Esophagus mucosa (tissue), 1 donor: ENCODE measurements at places on chromosomes 12 and 14. TPM values are rescaled to one million over a fixed set of nuclear protein-coding genes. Genes with fewer than 3 reads are reported as not detected.

Gene TCL1A
- 0.40 TPM for total RNA-seq

Gene SPIC
- 0.16 TPM for total RNA-seq

Gene KRT77
- not detected for total RNA-seq

Gene CCDC38
- total RNA-seq = not detected

Gene RBMS2
- 11.3 TPM for total RNA-seq

Gene STON2
- total RNA-seq = 54.0 TPM

Gene CS
- total RNA-seq = 215 TPM

Gene LRRC43
- 0.12 TPM for total RNA-seq

Gene KRT78
- total RNA-seq = 291 TPM

Gene KRT75
- 0.84 TPM for total RNA-seq

Gene SINHCAF
- total RNA-seq = 46.6 TPM

DNA sequence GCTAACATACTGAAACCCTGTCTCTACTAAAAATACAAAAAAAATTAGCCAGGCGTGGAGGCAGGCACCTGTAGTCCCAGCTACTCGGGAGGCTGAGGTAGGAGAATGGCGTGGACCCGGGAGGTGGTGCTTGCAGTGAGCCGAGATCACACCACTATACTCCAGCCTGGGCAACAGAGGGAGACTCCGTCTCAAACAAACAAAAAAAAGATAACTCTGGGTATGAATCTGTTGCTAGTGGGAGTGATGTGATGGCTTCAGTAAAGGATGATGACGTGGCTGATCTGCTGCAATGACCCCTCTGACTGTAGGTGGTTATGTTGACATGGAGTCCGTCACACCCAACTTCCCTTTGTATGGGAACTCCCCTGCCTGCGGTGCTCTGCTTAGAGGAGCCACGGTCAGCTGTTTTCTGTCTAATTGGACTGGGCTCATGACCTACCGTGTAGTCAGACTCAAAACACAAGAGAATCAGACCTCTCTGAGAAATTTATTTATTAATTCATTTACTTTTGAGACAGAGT is 59.1 kb upstream of the MED13L start:
- peak; percentile 71 for ATAC-seq

DNA sequence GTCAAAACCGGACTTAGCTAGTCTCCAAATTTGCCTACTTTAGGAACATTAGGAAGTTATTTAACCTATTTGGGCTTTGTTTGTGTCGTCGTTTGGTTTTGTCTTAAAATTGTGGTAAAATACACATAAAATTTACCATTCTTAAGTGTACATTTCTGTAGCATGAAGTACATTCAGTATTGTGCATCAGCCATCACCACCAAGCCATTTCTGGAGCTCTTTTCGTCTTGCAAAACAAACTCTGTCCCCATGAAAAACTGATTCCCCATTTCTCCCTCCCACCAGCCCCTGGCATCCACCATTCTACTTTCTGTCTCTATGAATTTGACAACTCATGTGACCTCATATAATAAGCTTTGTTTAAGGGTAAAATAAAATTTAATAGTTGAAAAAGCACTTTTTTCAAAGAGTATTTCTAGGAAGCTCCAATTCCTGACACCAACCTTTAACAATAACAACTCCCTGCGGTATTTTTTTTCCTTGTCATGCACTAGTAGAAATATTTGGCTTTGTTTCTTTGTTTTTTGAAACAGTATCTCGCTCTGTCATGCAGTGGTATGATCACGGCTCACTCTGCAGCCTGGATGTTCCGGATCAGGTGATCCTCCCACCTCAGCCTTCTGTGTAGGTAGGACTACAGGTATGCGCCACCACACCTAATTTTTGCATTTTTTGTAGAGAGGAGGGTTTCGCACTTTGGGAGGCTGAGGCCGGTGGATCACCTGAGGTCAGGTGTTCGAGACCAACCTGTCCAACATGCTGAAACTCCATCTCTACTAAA is 3.6 kb upstream of the UBC start:
- peak; percentile 55 for ATAC-seq

- ATAC-seq = no peak
These were observed 6.0 kb downstream of the TEDC1 start for GRCh38 chr14:105496831-105497591.

- ATAC-seq = no peak
These were observed 53.1 kb upstream of the GNG2 start for GRCh38 chr14:51807356-51807755.

- ATAC-seq = peak; percentile 85
These were observed 195.8 kb downstream of the SLC25A21 start for GRCh38 chr14:36976571-36977023.

DNA sequence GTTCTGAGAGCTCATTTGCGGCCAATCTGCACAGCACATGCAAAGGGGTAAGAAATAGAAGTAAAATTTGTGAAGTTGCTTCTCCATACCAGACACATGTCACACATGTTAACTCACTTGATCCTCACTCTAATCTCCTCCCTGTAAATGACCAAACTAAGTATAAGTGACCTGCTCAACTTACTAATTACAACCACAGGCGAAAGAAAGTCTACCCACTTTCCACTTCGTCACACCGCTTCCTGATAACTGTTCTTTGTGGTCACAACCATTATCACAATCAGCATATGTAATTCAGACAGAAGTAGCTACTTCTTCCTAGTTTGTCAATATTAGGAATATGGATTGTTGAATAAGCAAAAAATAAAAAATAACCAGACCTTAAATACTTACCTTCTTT is 293.7 kb upstream of the CLEC14A start:
- no peak for ATAC-seq

DNA sequence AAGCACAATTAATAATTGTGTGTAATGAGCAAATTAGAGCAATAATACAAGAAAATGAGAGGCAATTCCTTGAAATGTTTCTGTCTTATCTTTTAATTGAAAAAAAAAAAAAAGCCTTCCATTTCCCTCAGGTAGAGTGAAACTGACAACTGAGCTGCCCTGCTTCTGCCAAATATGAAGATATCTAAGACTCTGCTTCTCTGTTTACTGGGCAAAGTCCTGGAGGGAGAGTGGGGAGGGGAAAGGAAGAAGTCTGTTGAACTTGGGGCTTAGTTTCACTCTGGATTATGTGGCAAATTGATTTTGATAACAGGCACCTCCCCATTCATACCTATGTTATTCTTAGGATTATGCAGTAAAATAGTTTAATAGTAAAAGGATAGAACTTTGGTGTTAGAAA is 364.9 kb downstream of the NRXN3 start:
- no peak for ATAC-seq

- ATAC-seq = no peak
These were observed 185.8 kb downstream of the CAPZA3 start for GRCh38 chr12:18923721-18924120.

- ATAC-seq = peak; percentile 26
These were observed 38.3 kb downstream of the NTF3 start for GRCh38 chr12:5470221-5470620.

GRCh38 chr12:55970775-55971174 is 3.1 kb upstream of the RAB5B start:
- no peak for ATAC-seq

GRCh38 chr14:51552768-51553404 is 98.8 kb upstream of the FRMD6 start:
- peak; percentile 61 for ATAC-seq

DNA sequence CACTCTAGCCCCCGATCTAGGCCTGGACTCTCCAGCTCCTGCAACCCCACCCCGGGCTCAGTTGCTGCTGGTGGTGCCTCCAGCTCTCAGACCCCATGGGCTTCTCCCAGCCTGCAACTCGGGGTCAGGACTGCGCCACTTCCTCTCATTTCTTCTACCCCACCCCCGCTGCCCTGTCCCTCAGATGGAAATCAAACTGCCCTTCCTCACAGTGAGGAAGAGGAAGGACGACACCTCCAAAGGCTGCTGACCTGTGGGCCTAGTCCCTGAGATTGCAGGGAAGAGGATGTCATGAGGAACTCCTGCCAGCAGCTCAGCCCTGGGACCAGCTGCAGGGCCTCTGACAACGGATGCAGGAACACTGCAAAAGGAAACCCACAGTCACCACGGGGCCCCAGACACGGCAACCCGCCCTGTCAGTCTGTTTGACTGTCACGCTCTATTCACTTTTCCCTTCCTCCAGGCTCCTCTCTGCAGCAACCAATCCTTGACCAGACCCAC is 29.3 kb upstream of the PNMA1 start:
- ATAC-seq = no peak

DNA sequence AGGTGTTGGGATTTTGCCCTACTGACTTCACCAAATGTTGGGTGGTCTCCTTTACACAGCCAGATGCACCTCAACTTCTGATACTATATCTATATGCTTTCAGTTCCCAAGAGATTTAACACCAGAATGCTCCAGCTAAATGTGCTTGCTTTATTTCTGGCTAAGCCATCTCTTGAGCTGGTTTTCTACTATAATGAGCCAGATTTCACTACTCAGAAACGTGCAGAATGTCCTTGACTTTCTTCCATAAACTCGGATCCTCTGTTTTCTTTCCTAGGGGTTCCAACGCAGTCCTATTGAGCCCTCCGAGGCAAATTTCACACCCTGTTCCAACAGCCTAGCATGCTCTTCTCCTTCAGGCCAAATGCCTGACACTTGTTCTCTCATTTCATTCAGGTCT is 200.3 kb downstream of the DPY19L2 start:
- no peak for ATAC-seq

DNA sequence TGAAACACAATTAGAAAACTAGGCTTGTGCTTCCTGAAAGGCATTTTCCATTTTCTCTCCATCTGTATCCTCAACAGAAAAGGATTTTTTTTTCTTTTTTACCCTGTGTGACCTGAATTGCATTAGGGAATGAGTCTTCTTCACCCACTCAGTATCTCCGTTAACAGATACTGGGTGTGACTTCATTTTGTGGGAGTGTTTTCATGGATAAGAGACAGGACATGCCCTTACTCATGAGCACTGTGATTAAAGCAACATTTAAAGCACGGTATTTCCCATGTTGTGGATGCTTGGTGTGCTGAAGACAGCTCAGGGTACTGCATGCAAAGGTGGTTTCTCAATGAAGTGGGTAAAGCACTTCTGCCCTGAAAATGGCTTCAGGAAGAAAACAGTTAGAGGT is 1397.3 kb upstream of the TMEM132C start:
- ATAC-seq = no peak

DNA sequence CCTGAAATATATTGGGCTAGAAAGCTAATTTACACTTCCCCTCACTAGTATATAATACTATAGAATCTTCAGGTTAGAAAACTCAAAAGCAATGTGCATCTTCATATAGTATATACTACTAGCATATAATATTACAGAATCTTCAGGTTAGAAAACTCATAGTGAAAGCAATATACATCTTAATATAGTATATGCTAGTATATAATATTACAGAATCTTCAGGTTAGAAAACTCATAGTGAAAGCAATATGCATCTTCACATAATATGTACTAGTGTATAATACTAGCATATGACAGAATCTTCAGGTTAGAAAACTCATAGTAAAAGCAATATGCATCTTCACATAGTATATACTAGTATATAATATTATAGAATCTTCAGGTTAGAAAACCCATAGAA is 329.6 kb downstream of the ZFP36L1 start:
- ATAC-seq = no peak

DNA sequence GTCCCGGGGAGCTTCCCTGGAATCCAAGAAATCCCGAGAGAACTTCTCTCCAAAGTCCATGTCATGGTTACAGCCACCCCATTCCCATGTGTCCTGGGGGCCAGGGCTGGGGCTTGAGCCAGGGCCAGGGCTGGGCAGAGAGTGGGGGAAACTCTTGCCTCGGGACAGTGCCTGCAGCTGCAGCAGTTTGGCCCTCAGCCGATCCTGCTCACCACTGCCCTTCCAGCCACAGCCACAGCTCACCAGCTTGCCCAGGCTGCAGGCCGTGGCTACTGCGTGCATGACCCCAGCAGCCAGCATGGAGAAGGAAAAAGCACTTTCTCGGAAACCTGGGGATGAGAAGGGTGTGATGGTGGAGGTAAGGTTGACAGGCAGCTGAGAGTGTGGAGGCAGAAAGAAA is 3.5 kb downstream of the WNT10B start:
- ATAC-seq = no peak

- no peak for ATAC-seq
These were observed 223.4 kb downstream of the GLT1D1 start for GRCh38 chr12:129076441-129077320.

DNA sequence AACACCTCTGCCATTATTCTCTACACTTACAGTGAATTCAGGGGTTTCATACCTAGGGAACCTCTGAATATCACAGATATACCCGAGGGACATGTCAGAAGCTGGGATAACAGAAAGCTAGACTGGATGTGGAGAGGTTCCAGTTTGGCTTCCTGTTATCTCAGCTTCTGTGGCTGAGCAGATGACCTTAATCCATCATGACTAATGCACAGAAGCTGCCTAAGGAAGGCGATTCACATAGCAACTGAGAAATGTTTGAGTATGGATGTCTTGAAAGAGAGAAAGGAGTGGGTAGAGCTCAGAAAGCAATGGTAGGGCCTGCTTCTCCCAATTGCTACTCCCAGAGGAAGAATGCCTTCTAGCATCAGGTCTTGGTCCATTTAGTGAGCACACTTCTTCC is 187.6 kb downstream of the RMST start:
- peak; percentile 37 for ATAC-seq

- ATAC-seq = peak; percentile 99
These were observed 333.3 kb downstream of the SLC16A7 start for GRCh38 chr12:59929110-59929509.

GRCh38 chr14:21072031-21072473 is 1.9 kb downstream of the ARHGEF40 start:
- no peak for ATAC-seq

DNA sequence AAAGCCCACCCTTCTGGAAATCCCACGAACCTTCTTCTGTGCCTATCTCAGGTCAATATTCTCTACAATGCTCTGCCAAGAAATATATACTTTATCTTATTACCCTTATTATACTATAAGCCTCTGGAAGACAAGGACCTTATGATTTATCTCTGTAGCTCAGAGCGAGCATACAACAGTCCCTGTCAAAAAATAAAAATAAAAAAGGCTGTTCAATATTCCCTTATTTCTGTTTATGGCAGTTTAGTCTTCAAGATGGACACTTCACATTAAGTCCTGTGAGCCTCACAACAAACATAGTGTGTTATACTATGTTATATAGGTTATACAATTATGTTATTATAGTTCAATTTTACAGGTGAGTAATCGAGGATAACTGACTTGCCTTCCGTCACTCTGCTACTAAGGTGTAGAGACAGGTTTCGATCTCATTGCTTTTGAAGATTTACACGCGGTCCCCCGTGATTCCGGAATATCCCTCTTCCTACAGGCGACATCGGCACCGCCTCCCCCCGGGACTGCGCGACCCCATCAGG is 562 bp downstream of the EAPP start:
- peak; percentile 10 for ATAC-seq

DNA sequence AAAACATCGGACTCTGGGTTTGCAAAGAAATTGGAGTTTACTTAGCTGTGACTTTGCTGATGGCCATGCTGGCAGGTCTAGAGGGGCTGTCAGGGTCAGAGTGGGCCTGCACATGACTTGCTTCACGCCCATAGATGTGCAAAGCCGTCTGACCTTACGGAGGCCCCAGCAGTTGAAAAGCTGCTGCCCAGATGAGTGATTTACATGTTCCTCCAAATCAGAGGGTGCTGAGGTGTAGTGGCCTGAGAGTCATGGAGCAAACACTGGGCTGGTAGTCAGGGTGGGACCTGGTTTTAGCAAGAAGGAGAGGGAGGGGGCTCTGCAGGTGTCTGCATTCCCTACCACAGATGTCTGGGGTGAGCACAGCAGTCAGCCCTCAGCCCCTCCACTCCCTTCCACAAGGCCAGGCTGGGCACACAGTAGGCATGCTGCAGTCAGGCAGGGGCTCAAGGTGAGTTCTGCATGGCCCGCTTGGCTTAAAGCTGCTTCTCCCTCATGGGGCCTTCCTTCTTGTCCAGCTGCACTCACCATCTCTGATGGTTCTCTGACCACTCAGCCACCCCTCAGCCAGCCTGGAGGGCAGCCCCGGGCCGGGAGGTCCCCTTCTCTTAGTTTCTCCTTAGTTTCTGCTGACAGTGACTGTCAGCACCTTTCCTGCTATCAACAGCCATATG is 34.2 kb upstream of the EML1 start:
- no peak for ATAC-seq
